ENCODE measurements at places on chromosomes 11 and 22.
A peak's percentile ranks its signal among the peaks of the same experiment; 100 is the strongest.

- peak; percentile 67 for DNase-seq
Observed at GRCh38 chr11:34223021-34223813, 117.8 kb downstream of the NAT10 start.

DNA sequence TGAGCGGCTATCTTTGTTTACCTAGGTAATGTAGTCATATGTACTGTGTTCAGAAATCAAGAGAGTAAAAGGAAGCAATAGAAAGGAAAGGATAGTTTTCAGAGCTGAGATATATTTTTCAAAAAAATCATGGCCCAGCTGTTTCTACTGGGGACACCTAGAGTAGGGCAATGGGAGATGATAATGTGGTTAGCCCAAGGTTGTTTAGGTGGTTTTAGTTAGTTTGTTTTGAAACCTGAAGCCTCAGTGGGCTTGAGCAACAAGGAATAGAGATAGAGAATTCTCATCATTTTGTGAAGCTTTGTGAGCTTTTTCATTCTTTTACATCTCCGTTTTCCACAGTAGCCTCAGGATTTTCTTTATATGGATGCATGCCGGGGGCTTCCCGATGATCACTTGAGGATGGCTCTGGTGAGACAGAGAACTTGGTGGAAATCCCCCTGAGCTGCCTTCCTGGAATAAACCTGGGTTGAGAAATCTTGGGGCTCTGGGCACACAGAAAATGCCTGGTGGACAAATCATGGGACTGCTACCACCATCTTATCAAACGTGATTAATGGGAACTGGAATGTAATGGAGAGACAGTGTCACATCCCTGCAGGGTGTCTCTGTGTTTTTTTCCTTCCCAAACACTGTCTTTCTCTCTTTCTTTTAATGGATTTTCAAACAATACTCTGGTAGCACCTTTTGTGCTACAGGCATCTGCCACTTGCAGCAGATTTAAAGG is 49.0 kb downstream of the ARHGAP42 start:
- DNase-seq, result no peak

DNA sequence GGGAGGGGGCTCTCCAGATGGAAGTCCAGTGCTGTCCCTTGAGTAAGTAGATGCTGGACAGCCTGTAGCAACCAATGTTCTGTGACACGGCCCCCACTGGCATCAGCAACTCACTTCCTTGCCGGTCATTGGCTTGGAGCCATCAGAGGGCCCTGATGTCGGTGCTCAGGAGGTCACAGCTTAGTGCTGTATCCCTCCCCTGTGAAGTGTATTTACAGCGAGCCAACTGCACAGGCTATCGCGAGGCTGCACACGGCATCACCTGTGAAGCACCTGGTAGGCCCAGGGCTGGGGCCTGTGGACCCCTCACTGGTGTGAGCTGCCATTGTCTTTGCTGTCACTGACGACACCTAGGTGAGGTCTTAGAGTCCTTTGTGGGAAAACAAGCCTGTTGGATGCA is 13.4 kb upstream of the ACR start:
- DNase-seq, result no peak

GRCh38 chr11:46675288-46675851 is 25.0 kb downstream of the ARHGAP1 start:
- DNase-seq, result peak; percentile 64

- DNase-seq, result no peak
Observed at GRCh38 chr22:40251106-40251505, 73.4 kb downstream of the TNRC6B start.

- DNase-seq, result no peak
Observed at GRCh38 chr11:61731211-61731951, 21.1 kb upstream of the MYRF start.

DNA sequence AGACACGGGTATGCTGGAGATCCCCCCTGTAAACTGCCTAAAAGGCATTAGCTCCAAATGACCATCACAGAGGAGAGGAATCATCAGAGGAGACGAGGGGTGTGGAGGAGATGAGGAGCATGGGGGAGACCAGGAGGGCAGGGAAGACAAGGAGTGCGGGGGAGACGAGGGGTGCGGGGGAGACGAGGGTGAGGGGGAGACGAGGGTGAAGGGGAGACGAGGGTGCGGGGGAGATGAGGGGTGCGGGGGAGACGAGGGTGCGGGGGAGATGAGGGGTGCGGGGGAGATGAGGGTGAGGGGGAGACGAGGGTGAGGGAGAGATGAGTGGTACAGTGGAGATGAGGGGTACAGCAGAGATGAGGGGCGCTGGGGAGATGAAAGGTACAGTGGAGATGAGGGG is 17.5 kb upstream of the GAL start:
- no peak for DNase-seq

- DNase-seq, result no peak
Observed at GRCh38 chr11:68099474-68100405, 21.4 kb downstream of the CHKA start.

DNA sequence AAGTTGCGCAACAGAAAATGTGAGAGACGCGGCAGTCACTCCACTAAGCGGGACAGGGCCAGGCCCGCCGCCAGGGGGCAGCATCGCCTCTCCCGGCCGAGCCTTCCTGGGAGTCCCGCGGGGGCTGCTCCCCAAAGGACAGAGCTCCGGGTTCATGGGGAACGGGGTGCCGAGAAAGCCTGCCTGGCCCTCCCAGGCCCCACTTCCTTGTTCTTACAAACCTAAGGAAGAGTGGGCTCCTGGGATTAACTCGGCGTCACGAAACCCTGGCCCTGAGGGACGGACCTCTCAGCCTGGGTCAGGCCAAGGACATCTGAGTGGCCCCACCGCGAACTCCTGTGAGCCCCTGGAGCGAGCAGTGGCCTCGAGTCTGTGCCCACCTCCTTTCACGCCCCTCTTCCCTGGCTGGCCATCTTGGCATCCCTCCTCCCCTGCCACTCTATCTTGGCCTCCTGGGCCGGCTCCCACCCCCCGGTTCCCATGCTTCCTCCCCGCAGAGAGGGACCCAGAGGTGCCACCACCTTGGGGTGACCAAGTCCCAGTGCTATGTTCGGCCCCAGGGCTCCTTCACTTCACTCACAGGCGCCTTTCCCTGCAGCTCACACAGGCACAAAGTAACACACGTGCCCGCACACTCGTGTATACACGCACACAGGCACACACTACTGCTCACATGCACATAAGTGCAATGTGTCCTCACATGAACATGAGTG is 99.9 kb upstream of the FGF3 start:
- DNase-seq, result peak; percentile 91
